ENCODE measurements at places on chromosomes 3 and 15.

DNA sequence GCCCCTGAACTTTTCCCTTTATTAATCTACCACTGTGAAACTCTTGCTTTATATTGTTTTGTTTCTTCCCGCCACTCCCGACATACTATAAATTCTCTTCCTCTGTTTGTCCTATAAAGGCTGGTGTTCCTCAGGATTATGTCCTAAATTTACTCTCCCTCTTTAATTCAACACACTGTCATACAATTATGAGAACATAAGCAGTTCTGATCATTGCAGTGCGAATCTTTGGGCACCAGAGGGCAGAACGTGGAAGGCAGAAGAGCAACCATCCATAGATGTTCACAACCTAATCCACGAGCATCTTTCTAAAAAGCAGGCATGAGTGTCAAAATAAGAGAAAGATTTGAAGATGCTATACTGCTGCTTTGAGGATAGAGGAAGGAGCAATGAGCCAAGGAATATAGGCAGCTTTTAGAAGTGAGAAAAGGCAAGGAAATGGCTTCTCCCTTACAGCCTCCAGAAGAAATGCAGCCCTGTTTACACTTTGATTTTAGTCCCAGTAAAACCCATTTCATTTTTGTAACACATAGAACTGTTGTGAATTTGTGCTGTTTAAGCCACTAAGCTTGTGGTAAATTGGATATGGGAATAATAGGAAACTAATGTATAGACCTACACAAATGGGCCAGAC is 179.4 kb downstream of the GBE1 start:
- no peak for DNase-seq

GRCh38 chr15:37638691-37639090 is 295.7 kb upstream of the TMCO5A start:
- DNase-seq, result no peak

GRCh38 chr3:120448756-120449155 is 2.0 kb downstream of the FSTL1 start:
- DNase-seq, result no peak

GRCh38 chr3:167489571-167489970 is 15.7 kb upstream of the SERPINI2 start:
- DNase-seq, result no peak

- DNase-seq, result no peak
Observed at GRCh38 chr3:143383421-143383820, 263.9 kb downstream of the CHST2 start.
